ENCODE measurements at places on chromosomes 2 and 18. TPM values are rescaled to one million over a fixed set of nuclear protein-coding genes. Genes with fewer than 3 reads are reported as not detected.

CTAGE1 gene
- not detected for total RNA-seq

SEMA4F gene
- 7.4 TPM for total RNA-seq

IL36B gene
- not detected for total RNA-seq

HOXD1 gene
- total RNA-seq = not detected

TEX44 gene
- not detected for total RNA-seq

ANKRD29 gene
- total RNA-seq = 0.21 TPM

ARHGAP15 gene
- total RNA-seq = 64.3 TPM

FBXO15 gene
- total RNA-seq = 1.6 TPM

NFU1 gene
- 34.3 TPM for total RNA-seq

KIAA2012 gene
- not detected for total RNA-seq

DSG4 gene
- total RNA-seq = not detected

MAP3K19 gene
- not detected for total RNA-seq

TUBB8B gene
- not detected for total RNA-seq

SCN7A gene
- total RNA-seq = not detected

ANKZF1 gene
- total RNA-seq = 140 TPM

STARD6 gene
- total RNA-seq = not detected

HDHD2 gene
- 27.7 TPM for total RNA-seq

RNPEPL1 gene
- total RNA-seq = 43.8 TPM

All from activated CD4-positive, alpha-beta T cell treated with anti-CD3 and anti-CD28 coated beads for 36 hours (primary cell).